Mesangial cell (primary cell): ENCODE measurements at places on chromosomes 16 and 17. TPM values are rescaled to one million over a fixed set of nuclear protein-coding genes. Genes with fewer than 3 reads are reported as not detected.

The BHLHA9 gene
- total RNA-seq = not detected in 2 replicates

The KRT27 gene
- 0.51 TPM in 1 of 2 replicates, not detected in the other for total RNA-seq

The NTN1 gene
- 0.89 and 4.7 TPM in 2 replicates for total RNA-seq

The NACA2 gene
- not detected in 2 replicates for total RNA-seq

The YPEL2 gene
- total RNA-seq = 2.9 and 17.7 TPM in 2 replicates

The CHP2 gene
- total RNA-seq = 0.13 TPM in 1 of 2 replicates, not detected in the other

The ABCA3 gene
- 7.8 and 33.0 TPM in 2 replicates for total RNA-seq

The CCL8 gene
- total RNA-seq = not detected in 2 replicates

The MT3 gene
- not detected in 2 replicates for total RNA-seq
